Anterior cingulate cortex (tissue), 58 donors: ENCODE measurements at places on chromosomes 12 and 14.

GRCh38 chr12:93356214-93356613 is 21.5 kb upstream of the NUDT4 start:
- no peak for DNase-seq

- no peak for DNase-seq
These were observed 31.5 kb downstream of the CAMKK2 start for GRCh38 chr12:121264951-121265515.

DNA sequence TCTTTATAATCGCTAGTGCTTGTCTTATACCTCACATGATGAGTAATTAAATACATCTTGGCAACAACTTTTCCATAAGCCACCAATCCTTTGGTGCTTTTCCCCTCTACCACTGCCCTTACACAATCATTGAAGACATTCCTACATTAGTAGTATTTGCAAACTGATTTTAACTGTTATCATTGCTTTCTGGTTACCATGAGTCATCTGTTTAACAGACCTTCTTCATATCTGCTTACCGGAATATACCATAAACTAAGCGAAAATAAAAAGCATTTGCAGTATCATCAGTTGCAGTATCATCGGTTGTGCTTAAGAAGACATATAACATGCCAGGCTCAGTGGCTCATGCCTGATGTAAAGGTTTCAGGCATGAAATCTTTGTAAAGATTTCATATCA is 54.8 kb upstream of the PLEKHA5 start:
- no peak for DNase-seq

GRCh38 chr14:34014936-34015335 is 64.1 kb upstream of the EGLN3 start:
- DNase-seq: no peak

DNA sequence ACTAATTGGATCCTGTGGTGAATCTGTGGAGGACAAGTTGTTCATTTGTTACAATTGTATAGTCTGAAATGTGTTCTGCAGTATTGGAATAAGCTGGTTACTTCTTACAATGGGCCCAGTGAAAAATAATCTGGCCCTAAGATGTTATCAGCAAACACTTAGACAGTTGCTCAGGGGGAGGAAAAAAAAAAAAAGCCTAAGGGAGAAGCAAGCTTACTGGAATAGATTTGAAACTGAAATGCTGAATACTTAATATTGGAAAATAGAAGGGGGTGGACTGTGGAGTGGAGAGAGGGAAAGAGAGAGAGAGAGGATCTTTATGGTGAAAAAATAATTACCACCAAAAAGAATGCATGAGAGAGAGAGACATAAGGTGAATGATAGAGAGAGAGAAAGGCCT is 4.0 kb downstream of the FOXG1 start:
- no peak for DNase-seq

DNA sequence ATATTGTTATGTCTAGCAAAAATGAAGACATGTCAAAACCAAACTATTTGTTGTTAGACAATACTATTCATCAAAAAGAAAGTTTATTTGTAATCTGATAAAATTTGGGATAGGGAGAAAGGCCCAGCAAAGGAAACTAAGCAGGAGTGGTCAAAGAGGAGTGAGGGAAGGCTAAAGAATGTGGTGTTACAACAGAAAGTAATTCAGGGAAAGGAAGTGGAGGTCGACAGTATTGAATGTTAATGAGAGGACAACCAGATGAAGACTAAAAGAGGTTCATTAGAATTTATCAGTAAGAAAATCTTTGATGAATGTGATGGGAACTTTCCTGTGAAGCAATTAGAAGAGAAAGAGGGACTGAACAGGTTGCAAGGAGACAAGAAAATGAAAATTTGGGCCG is 33.9 kb downstream of the PLCZ1 start:
- DNase-seq: no peak

DNA sequence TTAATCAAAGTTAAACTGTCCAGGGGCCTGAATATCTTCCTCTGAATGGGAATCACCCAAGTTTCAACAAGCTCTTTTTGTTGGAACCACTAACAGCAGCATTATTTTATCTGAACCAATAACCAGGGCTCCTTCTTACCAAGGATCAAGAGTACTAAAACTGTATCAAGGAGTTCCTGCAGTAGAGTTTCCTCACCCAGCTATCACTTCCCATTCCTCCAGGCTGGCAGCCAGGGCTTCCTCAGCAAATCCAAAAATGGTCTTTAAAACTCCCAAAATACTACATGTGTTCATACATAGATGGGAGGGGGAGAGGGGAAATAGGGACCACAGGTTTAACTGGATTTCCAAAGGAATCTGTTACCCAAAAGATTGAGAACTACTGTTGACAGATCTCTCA is 10.5 kb downstream of the FMNL3 start:
- no peak for DNase-seq

DNA sequence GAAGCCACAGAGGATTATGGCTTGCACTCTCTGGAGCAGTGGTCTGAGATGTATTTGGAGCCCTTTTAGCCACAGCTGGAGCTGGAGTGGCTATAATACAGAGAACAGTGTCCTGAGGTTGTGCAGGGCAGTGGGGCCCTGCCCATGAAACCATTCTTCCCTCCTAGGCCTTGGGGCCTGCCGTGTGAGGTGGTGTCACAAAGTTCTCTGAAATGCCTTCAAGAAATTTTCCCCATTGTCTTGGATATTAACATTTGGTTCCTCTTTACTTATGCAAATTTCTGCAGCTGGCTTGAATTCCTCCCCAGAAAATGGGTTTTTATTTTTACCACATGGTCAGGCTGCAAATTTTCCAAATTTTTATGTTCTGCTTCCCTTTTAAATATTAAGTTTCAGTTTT is 79.3 kb downstream of the UNC79 start:
- no peak for DNase-seq

- DNase-seq: no peak
These were observed 97.0 kb downstream of the SCARB1 start for GRCh38 chr12:124766727-124767065.

DNA sequence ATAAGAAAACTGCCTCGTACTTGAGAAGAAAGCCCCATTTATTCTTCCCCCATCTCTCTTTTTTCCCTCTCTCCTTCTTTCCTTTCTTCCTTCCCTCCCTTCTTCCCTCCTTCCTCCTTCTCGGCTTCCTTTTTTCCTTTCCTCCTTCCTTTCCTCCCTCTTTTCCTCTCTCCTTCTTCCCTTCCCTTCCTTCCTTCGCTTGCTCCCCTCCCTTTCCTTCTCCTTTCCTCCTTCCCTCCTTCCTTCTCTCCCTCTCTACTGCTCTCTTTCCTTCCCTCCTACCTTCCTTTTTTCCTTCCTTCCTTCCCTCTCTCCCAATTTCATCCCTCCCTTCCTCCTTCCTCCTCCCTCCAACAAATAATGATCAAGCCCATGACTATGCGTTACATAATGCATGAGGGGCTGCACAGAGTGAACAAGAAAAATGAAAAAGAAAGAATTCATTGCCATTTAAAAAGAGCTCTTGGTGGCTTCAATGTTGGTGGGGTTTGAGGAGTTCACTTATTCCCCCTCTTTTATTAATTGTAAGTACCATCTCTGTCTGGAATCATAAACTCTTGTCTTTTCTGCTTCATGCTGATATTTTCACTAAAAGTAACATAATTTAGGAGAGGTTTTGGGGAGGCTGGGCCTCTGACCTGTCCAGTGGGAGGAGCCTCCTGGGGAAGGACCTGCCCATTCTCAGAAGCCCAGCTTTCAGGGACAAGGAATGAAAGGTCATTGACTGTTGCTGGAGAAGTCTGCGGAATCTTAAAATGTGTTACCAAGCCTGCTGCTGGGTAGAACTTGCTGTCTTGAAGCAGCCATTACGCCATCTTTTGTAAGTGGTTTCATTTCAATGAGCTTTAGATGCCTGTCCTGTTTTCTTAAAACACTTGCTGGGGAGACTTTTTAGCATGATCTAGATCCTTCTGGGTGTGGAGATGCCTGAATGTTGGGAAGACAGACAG is 144.3 kb downstream of the CHST11 start:
- DNase-seq: no peak

- no peak for DNase-seq
These were observed 25.5 kb downstream of the EP400 start for GRCh38 chr12:131975228-131975627.

DNA sequence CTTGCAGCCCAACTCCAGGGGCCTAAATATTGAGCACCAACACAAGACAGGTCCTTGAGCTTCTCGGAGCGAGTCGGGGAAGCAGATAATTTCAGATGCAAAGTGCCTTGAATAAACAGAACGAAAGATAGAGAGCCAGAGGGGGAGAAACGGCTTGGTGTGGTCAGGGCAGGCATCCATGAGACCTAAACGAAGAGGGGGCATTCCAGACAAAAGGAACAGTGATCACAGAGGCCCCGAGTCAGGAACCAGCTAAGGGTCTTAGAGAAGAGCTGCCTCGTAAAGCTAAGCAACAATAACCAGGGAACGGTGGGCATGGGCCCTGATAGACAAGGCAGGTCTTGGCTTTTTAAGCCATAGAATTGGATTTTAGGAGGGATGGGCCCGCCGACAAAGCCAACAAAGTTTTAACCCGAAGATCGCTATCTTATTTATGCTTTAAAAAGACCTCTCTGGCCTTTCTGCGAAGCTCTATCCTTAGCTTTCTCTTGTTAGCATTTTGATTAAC is 421 bp upstream of the ACADS start:
- no peak for DNase-seq

GRCh38 chr12:27504507-27504906 is 19.5 kb upstream of the PPFIBP1 start:
- no peak for DNase-seq

DNA sequence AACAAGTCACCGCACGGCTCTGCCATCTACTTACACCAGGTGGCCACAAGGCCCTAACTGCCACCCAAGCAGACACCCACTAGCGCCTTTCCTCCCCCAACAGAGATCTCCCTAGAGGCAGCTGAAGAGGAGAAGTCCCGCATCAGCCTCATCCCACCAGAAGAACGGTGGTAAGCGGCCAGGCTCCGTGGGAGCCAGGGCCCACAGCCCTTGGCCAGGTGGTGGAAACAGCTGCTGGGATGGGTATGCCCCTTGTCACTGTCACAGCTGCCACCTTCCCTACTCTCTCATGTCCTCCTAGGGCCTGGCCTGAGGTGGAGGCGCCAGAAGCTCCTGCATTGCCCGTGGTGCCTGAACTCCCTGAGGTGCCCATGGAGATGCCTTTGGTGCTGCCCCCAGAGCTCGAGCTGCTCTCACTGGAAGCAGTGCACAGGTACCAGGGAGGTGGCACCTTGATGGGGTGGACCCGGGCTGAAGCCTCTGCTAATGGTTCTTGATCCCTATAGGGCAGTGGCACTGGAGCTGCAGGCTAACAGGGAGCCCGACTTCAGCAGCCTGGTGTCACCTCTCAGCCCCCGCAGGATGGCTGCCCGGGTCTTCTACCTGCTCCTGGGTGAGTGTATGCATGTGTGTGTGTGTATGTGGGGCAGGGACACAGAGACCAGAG is 7.5 kb downstream of the REC8 start:
- no peak for DNase-seq
